ENCODE measurements at places on chromosomes 6 and 20.
A peak's percentile ranks its signal among the peaks of the same experiment; 100 is the strongest.

- peaks cover 12% of the 10 kb centered on the region for H3K27me3 ChIP-seq
- no peak overlapping the region for H3K27ac ChIP-seq
- H3K4me1 ChIP-seq: no peaks in the 10 kb centered on the region
- no peak for DNase-seq
- no peaks in the 10 kb centered on the region for H3K36me3 ChIP-seq
Observed at GRCh38 chr6:111631018-111631417, 25.3 kb upstream of the TRAF3IP2 start.

DNA sequence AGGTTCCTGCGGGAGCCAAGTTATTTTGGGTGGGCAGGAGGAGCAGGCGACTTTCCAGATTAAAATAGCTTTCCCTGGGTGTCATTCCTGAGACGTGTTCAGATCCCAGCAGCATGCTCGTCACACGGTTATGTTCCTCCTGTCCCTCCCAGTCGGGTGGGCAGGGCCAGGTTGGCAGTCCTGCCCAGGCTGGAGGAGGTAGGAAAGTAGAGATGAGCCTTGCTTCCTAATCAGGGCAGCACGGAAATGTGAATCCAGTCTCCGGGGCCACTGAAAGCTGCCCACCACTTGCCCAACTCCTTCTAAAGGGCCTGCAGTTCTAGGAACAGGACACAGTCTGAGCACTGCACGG lies 137.0 kb downstream of the MRPL14 start:
- H3K4me1 ChIP-seq: no peaks in the 10 kb centered on the region
- no peaks in the 10 kb centered on the region for H3K27me3 ChIP-seq

- no peak overlapping the region for H3K27ac ChIP-seq
- no peaks in the 10 kb centered on the region for H3K4me1 ChIP-seq
- no peaks in the 10 kb centered on the region for H3K27me3 ChIP-seq
- no peaks in the 10 kb centered on the region for H3K36me3 ChIP-seq
Observed at GRCh38 chr20:61300709-61301108, 48.6 kb downstream of the CDH4 start.

- H3K27me3 ChIP-seq: peaks cover 47% of the 10 kb centered on the region
- H3K36me3 ChIP-seq: peaks cover 9% of the 10 kb centered on the region
- H3K4me1 ChIP-seq: peaks cover 32% of the 10 kb centered on the region
- no peak for DNase-seq
Observed at GRCh38 chr6:157861184-157861583, 38.1 kb downstream of the SNX9 start.

DNA sequence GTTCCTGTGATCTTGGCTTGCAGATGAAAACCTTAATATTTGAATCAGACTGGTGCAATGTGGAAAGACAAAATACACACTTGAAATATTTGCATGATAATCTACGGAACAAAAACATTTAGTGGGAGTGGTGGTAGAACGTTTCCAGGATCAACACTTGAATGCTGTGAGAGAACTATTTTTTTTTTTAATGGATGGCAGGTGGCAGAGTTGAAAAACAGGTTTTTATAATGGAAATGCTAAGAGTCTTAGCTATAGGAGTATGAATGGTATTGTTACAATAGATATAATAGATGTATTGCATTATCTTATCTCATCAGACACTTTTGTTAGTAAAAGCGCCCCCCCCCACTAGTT lies 49.2 kb downstream of the CDKAL1 start:
- H3K27ac ChIP-seq: peak overlapping the region; percentile 18
- DNase-seq: no peak
- no peaks in the 10 kb centered on the region for H3K27me3 ChIP-seq
- H3K36me3 ChIP-seq: peaks cover 38% of the 10 kb centered on the region
